ENCODE measurements at places on chromosomes 11 and 22. TPM values are rescaled to one million over a fixed set of nuclear protein-coding genes. Genes with fewer than 3 reads are reported as not detected.

HOATZ gene
- polyA plus RNA-seq = not detected

GRM5 gene
- 11.8 TPM for polyA plus RNA-seq

E2F8 gene
- 0.07 TPM for polyA plus RNA-seq

RNF121 gene
- polyA plus RNA-seq = 21.2 TPM

GRAMD1B gene
- 3.8 TPM for polyA plus RNA-seq

ZBTB16 gene
- 0.45 TPM for polyA plus RNA-seq

MMP7 gene
- polyA plus RNA-seq = not detected

SMTNL1 gene
- not detected for polyA plus RNA-seq

MPZL3 gene
- polyA plus RNA-seq = 3.6 TPM

CRYBA4 gene
- not detected for polyA plus RNA-seq

MAML2 gene
- 3.1 TPM for polyA plus RNA-seq

FOLR1 gene
- not detected for polyA plus RNA-seq

INS gene
- polyA plus RNA-seq = not detected

POU2F3 gene
- not detected for polyA plus RNA-seq

TUB gene
- polyA plus RNA-seq = 130 TPM

Measured in neural cell (in vitro differentiated cells).